ENCODE measurements at places on chromosomes 6 and 20. TPM values are rescaled to one million over a fixed set of nuclear protein-coding genes. Genes with fewer than 3 reads are reported as not detected.

GRCh38 chr6:5059036-5059896, 25.9 kb upstream of the PPP1R3G start:
- no peak for DNase-seq

Gene AIF1
- total RNA-seq, result 2.4 TPM

DNA sequence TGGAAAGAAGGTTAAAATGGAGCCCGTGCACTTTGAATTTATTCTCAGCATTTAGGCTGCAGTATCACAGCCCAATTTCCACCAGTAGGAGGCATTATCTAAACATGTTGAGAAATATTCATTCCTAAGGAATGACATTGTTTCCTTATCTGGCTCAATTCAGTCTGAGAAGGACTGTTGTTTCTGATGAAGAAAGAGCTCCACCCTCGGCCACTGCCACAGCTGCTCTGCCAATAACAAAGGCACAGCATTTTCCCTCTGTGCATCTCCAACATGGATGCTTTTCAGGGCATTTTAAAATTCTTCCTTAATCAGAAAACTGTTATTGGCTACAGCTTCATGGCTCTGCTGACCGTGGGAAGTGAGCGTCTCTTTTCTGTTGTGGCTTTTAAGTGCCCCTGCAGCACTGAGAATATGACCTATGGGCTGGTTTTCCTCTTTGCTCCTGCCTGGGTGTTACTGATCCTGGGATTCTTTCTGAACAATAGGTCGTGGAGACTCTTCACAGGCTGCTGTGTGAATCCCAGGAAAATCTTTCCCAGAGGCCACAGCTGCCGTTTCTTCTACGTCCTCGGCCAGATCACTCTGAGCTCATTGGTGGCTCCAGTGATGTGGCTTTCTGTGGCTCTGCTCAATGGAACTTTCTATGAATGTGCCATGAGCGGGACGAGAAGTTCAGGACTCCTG, at the start of gene CALHM5:
CALHM5 (plus strand) TSS at position 216 of the 687 bp plus-strand sequence; CDS start at position 274, 58 bp downstream.
- no peak for DNase-seq

Gene PRPH2
- not detected for total RNA-seq

DNA sequence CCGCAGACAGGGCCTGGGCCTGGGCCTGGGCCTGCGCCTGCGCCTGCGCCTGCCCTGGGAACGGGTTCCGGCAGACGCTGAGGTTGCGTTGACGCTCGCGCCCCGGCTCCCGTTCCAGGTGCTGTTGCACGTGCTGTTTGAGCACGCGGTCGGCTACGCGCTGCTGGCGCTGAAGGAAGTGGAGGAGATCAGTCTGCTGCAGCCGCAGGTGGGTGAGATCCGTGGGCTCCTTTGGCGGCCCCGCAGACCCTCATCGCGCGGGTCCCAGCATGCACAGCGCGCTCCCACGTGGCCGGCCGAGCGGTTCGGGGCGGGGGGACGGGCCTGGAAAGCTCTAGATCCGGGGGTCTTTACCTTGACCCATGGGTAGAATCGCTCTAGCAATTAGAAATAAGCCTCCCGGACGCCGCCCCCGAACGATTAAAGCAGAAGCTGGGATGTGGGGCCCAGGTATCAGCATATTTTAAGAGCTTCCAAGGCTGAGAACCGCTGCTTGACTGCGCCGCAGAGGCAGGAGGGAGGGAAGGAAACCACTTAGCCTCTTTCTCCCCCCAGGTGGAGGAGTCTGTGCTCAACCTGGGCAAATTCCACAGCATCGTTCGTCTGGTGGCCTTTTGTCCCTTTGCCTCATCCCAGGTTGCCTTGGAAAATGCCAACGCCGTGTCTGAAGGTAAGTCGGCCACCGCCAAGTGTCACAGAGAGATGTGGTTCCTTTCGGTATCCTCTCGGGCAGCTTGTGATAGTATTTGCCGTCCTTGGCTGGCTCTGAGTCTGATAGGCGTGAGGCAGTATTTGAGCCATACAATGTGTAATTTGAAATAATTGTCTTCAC, 508 bp downstream of the NOP56 start:
- no peak for DNase-seq

- no peak for DNase-seq
Observed at GRCh38 chr20:49961413-49961812, 21.4 kb upstream of the SNAI1 start.

Gene DLL1
- total RNA-seq, result 37.6 TPM

- no peak for DNase-seq
Observed at GRCh38 chr6:119043265-119043664, 35.2 kb downstream of the FAM184A start.

Gene TBX18
- total RNA-seq, result 0.15 TPM
